ENCODE measurements at places on chromosomes 5 and 9.

DNA sequence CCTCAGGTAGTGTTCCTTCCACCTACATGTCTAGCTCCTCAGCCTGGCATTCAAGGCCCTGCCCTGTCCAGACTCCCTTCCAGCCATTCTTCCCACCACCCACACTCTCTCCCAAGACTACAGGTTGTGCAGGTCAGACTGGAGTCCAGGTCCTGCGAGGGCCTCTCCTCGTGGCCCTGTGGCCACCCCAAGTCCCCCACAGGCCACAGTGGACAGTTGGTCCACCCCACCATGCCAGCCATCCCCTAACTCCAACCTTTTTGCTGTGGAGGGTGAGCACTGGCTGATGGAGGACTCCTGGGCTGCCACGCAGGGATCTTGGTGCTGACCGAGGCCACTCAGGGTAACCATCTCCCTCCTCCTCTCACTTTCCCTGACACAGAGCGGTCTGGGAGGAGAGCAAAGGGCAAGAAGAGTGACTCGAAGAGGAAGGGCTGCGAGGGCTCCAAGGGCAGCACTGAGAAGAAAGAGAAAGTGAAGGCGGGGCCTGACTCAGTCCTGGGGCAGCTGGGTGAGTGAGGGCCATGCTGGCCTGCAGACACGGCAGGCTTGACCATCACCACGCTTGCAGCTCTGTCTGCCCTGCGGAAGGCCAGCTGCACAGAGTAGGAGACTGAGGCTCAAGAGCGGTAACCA lies 51.0 kb downstream of the JADE2 start:
- no peak for DNase-seq

GRCh38 chr9:82154573-82154972 lies 166.0 kb downstream of the SPATA31D1 start:
- DNase-seq, result no peak

DNA sequence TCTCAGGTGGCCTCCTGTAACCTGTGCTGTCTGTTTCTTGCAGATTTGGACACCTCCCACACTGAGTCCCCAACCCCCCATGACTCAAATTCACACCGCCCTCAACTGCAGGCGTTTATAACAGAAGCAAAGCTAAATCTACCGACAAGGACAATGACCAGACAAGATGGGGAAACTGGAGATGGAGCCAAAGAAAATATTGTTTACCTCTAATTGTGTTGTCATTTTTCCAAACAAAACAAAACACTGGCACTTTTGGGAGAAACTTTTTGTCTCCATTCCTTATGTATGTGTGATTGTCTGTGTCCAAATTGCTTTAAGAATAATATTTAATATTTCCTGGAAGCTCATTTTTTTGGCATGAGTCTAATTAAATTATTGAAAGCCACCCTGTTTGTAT lies 314.8 kb downstream of the ARHGEF28 start:
- no peak for DNase-seq

DNA sequence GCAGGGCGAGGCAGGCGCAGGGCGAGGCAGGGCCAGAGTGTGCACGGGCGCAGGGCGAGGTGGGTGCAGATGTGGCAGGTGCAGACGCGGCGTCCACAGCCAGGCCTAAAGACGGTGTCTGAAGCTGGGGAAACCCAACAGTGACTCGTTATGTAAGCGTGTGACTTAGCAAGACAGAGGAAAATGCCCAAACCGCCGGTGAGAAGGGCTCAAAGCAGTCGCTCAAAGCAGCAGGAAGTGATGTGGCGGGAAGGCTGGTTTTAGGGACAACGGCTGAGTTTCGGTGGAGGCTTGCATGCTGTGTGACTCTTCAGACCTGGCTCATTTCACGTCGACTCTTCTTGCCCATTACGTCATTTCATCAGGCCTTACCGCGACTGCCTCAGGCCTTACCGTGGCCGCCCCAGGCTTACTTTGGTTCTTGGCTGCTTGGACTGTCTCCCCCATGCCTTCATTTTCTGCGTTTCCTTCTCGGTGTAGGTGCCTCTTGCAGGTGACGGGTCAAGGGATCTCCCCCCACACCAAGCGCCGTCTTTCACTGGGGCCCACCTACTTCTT lies 50.5 kb upstream of the EXOC3 start:
- peak; percentile 30 for DNase-seq

- DNase-seq, result no peak
Measured at GRCh38 chr5:159240301-159240870, 22.7 kb upstream of the UBLCP1 start.

DNA sequence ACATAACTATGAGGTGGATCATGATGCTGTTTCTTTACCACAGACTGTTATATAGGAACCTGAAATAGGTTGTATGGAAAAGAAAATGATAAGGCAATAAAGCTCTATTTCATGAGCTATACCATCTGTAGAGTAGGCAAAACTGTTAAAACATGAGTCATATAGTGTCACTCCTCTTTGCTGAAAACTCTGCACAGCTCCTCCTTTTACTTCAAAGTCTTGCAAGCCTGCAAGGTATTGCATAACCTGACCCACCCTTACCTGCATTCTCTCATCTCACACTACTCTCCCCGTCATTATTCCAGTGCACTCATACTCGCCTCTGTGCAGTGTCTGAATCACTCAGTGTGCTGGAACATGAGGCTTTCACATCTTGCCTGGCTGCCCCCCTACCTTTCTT lies 790.1 kb downstream of the EFNA5 start:
- no peak for DNase-seq

- DNase-seq, result peak; percentile 79
Measured at GRCh38 chr5:39217365-39218281, 1.7 kb downstream of the FYB1 start.

DNA sequence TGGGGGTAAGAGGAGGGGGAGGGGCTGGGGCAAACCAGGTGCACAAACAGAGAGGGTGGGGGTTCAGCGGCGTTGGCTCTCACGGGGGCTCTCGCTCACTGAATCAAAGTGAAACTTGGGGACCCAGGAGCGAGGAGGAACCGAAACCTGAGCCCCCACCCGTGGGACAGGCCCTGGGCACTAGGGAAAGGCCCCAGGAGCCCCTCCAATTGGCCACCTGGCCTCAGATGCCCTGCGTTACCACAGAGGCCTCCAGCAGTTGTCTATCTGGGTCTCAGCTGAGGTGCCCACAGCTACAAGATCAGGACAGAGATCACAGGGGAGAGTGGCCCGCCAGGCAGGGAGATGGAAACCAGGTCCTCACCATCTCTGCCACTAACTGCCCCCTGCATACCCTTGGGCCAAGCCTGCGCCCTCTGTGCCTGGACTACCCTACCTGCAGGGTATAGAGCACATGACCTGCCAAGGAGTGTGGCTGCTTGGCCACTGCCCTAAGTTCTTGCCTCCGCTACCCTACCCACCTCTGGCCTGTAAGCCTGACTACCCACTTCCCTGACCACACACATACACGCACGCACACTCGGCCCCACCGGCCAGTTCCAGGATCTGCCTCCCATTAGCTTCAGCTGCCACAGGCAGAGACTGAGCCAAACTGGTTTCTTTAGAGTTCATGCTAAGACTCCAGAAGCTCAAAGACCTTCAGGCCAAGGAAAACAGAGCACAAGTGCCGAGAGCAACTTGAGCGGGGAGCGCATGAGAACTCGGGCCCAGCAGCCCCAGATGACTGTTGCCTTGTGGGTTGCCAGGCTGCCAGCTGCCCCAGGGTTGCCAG lies 39.9 kb downstream of the PAX5 start:
- no peak for DNase-seq

- DNase-seq, result no peak
Measured at GRCh38 chr9:120740132-120740531, 25.9 kb upstream of the MEGF9 start.

DNA sequence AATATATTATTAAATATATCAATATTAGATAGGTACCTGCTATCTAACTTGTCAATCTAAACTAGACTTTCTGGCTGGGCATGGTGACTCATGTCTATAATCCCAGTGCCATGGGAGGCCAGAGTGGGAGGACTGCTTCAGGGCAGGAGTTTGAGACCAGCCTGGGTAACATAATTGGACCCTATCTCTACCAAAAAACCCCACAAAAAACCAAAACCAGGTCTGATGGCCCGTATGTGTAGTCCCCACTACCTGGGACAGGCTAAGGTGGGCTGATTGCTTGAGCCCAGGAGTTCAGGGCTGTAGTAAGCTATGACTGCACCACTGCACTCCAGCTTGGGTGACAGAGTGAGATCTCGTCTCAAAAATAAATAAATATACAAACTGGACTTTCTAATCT lies 55.0 kb downstream of the PJA2 start:
- no peak for DNase-seq

DNA sequence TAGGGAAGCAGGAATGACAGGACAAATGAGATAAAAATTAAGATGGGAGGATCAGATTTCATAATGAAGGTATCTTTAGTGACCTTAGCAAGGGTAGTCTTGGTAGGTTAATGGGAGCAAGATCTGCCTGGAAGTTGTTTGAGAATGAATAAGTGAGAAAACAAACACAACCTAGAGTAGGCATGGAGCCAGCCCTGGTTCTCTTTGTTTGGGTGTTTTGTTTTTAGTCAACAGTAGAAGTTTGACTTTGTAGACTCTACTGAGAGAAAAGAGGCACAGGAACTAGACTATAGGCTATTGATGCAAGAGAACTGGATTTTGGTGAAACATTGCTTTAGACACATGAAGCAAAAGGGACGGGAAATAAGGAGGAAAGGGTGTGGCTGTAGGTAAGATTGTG lies 40.3 kb downstream of the KCNN2 start:
- no peak for DNase-seq

- no peak for DNase-seq
Measured at GRCh38 chr9:104775574-104775936, 11.6 kb downstream of the NIPSNAP3B start.

DNA sequence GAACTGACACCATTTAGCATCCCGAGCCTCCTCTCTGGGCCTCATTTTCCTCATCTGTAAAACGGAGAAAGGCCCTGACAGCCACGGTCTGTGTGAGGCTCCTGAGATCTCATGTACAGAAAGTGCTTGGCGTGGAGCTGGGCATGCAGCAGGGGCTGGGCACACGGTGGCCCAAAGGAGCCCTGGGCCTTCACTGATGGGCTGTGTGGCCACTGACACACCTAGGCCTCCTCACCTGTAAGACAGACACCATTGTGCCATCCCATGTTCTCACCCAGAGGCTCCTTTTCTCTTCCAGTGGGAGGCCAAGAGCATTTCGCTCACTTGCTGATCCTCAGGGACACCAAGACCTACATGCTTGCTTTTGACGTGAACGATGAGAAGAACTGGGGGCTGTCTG lies 1.6 kb downstream of the ORM1 start:
- DNase-seq, result no peak

DNA sequence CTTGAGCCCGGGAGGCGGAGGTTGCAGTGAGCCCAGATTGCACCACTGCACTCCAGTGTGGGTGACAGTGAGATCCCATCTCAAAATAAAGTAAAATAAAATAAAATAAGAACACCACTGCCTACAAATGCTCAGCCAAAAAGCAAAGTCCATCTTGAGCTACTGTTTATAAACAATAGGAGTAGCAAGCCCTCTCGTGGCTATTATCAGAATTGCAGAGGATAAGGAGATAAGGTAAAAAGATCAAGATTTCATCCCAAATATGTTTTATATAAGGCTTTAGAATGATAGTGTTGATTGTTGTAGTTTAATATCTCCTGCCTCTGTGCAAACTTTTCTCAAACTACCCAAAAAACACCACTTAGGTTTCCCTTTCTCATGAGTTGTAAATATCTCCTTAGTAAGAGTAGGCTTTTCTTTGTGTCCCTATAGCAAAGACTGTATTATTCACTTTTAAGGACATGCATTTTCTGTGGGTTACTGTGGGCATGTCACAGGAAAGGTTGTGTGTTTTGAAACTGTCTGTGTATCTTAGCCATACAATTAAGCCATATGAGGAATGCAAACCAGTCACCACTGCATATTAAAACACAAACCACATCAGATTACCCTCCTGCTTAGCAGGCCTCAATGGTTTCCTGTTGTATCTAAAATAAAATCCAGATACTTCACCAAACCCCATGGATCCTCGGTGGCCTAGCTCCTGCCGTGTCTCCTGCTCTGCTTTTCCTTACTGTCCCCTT lies 31.8 kb upstream of the CKS2 start:
- DNase-seq, result peak; percentile 11

DNA sequence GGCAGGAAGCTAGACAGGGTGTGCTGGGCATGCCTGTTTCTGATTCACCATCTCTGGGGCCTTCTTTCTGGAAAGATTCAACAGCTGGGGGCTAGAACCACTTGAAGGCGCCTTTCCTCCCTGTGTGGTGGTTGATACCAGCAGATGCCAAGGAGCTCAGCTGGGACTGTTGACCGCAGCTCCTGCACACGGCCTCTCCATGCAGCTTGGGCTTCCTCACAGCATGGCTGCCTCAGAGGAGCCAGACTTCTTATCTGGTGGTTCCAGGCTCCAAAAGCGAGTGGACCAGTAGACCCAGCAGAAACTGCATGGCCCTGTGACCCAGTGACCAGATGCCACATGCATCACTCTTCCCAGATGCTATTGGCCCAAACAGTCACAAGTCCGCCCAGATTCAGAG lies 74.7 kb upstream of the COL5A1 start:
- no peak for DNase-seq

DNA sequence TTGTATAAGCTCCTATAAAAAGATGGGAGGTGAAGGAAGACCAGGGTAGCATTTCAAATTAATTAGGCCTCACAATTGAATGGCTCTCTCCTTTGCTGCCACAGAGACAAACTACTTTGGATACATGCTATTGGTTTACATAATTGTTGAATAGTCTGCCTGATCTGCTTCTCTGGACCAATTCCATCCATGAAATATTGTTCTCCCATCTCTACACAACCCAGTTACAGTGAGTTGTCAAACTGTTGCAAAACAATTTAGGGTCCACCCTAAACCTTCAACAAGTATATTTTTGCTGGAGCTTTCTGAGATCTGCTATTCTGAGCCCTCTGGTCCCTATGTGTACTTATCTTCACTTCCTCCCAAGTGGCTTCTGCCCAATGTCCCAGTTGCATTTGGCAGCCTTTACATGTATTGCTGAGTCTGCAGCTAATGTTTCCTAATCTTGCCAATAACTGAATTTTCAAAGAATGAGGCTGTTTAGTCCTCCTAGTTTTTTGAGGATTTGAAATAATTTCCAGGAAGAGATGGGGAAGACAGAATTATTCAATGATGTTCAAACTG lies 38.9 kb downstream of the AGTPBP1 start:
- DNase-seq, result no peak

GRCh38 chr5:89421035-89421434 lies 538.1 kb upstream of the MEF2C start:
- no peak for DNase-seq

DNA sequence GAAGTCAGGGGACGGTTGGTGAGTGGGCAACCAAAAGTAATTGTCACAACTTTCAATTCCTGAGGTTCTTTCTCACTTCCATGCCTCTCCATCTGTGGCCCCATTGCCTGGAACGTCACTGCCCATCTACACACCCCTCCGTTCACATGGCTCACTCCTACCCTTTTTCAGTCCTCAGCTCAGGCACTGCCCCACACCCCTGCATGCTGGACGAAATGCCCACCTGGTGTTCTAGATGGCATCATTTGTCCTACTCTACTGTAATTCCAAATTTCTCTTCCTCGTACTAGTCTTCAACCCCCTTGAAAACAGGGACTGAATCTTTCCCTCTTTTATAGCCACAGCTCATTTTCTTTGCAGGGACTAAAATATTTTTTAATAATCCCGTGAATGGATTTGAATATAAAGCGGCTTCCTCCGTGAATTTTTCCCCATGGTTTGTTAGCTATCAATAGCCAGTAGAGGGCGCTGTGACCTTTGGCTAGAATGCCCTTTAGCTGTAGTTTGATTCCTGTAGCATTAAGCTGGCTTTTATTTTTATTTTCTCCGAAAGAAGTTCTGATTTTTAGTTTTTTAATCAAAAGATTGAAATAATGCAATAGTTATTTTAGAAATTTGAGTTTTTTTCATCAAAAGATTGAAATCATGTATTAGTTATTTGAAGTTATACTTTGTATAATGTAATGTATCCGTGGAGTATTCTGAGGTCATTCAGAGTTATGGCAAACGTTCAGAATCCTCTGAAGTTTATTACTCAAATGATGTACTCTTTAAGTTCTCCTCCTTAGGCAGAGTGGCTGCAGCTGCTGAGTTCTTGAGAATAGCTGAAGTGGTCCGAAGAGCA lies 232.1 kb downstream of the SH3GL2 start:
- no peak for DNase-seq
